ENCODE measurements at places on chromosomes 4 and X. TPM values are rescaled to one million over a fixed set of nuclear protein-coding genes. Genes with fewer than 3 reads are reported as not detected.
A peak's percentile ranks its signal among the peaks of the same experiment; 100 is the strongest.

The ARAP2 gene
- 18.8 TPM for total RNA-seq

- DNase-seq: no peak
These were observed 534 bp downstream of the MSX1 start for GRCh38 chr4:4859799-4860599.

GRCh38 chr4:10492464-10492863 is 35.2 kb upstream of the ZNF518B start:
- DNase-seq: no peak

GRCh38 chr4:130071746-130072145 is 975.8 kb downstream of the C4orf33 start:
- peak; percentile 14 for DNase-seq

The ATP1B4 gene
- not detected for total RNA-seq

GRCh38 chr4:152079543-152080293 is 318.9 kb upstream of the GATB start:
- no peak for DNase-seq

DNA sequence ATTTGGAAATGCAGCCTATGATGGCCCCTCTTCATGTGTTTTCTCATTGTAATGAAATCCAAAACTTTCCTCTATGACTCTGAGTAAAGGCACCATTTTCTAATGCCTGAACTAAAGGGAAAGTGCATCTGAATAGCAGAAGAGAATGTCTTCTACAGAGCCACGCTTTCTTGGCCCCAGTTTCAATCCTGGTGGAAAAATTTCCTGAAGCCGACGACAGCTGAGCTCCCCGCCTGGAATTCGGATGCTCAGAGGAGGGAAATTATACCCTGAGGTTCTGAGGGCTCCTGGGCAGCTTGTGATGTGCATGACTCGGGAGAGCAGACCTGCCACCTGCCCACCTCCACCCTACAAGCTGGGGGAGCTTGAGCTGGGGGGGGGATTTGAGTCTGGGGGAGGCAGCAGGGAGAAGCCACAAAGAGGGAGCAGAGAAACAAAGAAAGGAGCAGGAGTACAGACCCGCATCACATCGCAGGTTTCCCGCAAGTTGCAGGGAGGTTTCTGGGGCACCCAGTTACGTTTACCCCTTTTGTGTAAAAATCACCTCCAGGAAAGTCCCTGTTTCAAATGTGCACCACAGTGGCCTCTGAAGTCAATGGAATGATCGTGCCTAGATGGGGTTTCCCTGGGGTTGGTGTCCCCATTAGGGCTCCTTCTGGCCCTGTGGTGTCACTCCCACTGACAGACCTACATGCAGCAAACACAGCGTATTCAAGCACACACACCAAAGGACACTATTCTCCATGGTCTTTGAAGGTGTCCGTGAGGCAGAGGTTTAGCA is 145.6 kb upstream of the RBPJ start:
- DNase-seq: no peak

- peak; percentile 44 for DNase-seq
These were observed 287.4 kb downstream of the CHIC1 start for GRCh38 chrX:73850124-73851013.

DNA sequence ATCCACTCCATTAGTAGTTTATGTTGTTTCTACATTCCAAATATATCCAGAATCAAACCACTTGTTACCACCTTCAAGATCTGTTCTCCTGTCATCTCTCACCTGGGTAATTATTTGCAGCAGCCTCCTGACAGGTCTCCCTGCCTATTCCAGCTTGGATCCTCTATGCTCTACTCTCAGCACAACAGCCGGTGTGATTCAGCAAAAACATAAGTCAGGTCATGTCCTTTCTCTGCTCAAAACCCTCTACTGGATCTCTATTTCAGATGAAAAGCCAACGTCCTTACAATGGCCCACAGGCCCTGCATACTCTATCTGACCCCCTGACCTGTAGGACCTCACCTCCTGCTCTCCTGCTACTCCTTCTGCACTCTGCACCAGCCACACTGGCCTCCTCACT is 84.5 kb downstream of the NHSL2 start:
- DNase-seq: no peak

- DNase-seq: no peak
These were observed 70.9 kb downstream of the HTT start for GRCh38 chr4:3145234-3145924.

DNA sequence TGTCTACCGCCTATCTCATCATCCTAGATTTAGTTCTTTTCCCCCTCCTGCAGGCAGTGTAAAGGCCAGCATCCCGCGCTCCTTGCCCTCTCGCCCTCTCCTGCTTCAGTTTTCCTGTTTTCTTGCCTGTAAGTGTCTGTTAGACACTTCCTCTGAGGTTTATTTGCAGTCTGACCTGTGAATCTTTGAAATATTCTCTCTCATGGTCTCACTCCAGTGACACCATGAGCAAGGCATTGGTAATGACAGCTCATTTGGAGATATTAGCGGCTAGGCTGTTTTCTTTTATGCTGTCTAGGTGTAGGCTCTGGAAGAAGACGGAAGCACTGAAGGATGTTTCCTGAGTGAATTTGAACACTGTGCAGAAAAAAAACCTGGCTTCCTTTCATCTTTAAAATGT is 179.6 kb downstream of the KDR start:
- DNase-seq: no peak

GRCh38 chr4:15536552-15537499 is 67.1 kb downstream of the CC2D2A start:
- no peak for DNase-seq

DNA sequence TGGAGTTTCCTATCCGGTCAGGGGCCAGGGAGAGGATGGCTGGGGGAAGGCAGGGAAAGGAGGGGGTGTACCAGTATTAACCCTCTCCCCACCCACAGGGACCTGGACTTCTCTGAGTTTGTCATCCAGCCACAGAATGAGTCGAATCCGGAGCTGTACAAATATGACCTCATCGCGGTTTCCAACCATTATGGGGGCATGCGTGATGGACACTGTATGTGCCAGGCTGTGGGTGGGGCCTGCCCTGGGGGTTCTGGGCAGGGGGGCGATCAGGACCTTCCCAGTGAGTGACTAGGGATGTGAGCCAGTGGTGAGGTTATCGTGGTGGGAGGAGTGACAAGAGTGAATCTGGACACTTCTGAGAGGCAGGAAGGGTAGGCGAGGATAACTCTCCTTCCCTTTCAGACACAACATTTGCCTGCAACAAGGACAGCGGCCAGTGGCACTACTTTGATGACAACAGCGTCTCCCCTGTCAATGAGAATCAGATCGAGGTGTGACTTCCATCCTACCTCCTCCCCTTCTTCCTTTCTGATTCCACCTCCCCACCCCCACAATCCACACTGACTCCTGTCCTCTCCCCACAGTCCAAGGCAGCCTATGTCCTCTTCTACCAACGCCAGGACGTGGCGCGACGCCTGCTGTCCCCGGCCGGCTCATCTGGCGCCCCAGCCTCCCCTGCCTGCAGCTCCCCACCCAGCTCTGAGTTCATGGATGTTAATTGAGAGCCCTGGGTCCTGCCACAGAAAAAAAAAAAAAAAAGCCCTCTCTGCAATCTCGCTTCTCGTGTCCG is 14.6 kb downstream of the USP11 start:
- DNase-seq: peak; percentile 17

DNA sequence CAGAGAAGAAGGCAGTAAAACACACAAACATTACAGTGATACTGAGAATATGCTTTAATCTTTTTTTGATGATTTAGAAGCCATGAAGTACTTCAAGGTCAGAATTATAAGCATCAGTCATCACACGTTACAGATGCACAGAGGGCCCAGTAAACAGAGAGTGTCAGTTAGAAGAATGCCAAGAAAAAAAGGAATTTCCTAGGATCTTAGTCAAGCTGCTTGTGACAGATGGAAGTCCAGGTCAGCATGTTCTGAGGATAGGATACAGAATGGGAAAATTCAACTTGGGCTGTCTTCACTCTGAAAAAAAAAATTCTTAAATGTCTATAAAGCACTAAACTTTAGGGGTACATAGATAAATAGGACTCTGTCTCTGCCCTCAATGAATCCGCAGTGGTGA is 38.9 kb downstream of the GATB start:
- DNase-seq: no peak

The TMEM150C gene
- 6.3 TPM for total RNA-seq

DNA sequence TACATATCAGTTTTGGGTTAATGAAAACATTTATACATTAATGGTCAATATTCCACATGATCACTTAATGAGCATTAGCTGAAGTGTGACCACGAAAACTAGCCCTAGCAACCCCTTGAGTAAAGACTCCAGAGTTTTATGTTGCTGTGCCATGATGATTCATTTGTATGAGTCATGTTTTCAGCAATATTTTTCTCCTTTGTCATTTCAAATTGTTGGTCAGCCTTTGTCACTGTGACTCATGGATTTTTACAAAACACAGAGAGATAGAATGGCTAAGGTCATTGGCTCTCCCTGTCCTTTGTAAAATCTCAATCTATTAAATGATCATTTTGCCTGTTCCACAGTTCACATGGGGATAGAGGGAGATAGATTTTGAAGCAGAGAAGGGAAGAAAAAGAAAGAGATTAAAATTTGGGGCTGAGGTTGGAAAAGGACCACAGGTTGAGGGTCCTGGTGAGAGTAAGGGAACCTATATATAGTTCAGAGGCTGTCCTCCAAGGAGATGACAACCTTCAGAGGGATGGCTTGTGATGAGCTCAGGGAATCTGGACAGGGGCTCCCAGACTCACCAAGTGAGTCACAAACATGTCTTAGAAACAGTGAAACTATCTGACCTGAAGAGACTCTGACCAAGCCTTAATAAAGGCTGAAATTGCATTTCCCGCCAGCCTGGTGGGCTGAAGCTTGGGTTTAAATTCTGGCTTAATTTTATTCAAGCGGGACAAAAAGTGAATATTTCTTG is 25.6 kb downstream of the NR0B1 start:
- peak; percentile 89 for DNase-seq

DNA sequence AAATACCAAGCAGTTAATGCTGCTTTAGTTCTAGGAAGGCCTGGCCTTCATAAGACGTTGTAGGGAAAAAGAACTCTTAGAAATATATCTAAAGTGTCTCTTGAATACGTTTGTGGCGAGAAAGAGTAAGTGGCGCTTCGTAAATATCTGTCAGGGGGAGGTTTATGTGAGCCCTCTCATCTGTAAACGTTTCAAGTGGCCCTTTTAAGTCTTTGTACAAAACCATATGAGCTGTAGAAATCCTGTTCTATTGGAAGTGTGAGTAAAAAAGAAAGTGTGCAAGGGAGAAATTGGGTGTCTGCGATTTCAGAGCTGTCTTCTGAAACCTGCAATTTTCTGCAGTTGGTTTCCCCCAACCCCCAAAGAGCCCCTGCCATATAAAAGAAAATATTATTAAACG is 8.6 kb upstream of the INTU start:
- no peak for DNase-seq

DNA sequence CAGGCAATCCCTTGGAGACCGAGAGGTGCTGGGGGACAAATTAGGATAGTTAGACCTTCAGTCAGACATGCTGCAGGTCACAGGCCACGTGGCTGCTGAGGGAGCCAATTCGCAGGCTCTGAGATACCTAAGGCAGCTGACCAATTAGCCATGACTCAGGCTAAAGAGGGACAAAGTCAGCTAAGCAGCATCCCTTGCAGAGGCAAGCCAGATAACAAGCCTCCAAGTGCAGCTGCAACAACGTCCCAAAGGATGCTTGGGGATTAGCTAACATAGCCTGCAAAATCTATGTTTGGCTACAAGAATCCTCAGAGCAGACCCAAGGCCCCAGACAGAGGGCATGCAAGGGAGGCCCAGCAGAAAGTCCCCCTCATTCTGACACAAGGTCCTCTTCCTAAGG is 93.5 kb downstream of the SEL1L3 start:
- DNase-seq: no peak

The SMARCA1 gene
- total RNA-seq: 48.5 TPM

The PLP2 gene
- total RNA-seq: 137 TPM

GRCh38 chr4:165059386-165059785 is 5.7 kb downstream of the TRIM75 start:
- no peak for DNase-seq

The CT45A10 gene
- not detected for total RNA-seq

The TRIML1 gene
- total RNA-seq: not detected

The AKAP14 gene
- not detected for total RNA-seq

- no peak for DNase-seq
These were observed 60.2 kb upstream of the MSN start for GRCh38 chrX:65607070-65607742.

GRCh38 chr4:185916683-185917082 is 104.7 kb upstream of the SORBS2 start:
- no peak for DNase-seq
